ENCODE measurements at places on chromosomes 2 and 18. TPM values are rescaled to one million over a fixed set of nuclear protein-coding genes. Genes with fewer than 3 reads are reported as not detected.
A peak's percentile ranks its signal among the peaks of the same experiment; 100 is the strongest.

Gene TTC21B
- 24.7 TPM for polyA plus RNA-seq

DNA sequence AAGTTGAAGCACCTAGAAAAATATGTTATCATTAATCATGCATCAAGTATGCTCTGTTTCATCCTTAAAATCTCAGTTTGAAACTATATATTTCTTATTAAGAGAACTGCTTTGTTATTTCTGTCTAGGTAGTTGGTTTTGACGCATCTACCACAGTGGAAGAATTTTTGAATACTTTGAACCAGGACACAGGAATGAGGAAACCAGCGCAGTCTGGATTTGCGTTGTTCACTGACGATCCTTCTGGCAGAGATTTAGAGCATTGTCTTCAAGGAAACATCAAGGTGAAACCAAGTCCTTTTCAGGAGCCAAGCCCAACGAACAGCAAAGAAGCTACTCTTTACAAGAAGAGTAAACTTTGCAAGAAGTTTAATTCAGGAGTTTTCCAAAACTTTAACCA lies 30.1 kb upstream of the DYNC2LI1 start:
- H3K36me3 ChIP-seq, result no peaks in the 10 kb centered on the region
- no peaks in the 10 kb centered on the region for H3K27me3 ChIP-seq
- H3K4me3 ChIP-seq, result no peak overlapping the region
- DNase-seq, result no peak
- H3K4me1 ChIP-seq, result no peaks in the 10 kb centered on the region

Gene SERPINB13
- not detected for polyA plus RNA-seq

DNA sequence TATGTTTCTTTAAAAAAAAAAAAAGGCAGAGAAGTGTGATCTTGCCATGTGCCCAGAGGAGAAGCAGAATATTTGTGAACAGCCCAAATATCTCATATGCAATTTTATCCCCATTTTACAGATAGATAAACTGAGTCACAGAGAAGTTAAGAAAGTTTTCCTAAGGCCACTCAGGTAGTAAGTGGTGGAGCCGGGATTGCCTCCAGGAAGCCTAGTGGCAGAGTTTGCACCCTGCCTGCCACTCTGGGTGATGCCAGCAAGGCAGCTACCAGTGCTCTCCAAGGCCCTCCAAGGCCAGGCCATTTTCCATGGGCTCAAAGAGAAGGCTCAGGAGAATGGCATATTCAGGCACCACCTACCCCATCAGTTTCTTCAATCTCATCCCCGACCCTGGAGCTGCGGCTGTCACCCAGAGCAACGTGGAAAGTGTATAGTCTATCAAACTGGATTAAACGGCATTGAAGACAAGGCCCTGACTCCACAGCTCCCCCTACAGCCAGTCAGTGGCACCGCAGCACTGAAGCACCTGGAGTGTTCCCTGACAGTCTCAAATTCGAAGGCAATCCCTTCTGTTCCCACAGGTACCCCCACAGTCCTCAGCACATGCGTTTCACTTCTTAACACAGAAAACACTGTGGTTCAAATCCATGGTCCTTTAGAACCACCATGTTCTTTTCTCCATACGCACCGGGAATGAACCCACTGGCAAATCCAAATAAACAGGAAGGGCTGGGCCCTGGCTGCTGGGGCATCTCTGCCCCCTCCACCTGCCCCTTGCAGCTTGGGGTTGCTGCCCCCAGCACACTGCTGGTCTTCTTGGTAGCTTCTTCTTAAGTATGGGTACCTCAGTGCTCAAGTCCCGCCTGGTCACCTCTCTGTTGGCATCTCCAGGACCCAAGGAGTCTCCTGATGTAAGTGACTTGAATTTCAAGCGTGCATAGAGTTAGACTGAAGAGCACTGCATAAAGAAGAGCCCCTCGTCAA lies 175.3 kb downstream of the INHBB start:
- H3K27ac ChIP-seq, result no peak overlapping the region
- H3K36me3 ChIP-seq, result no peaks in the 10 kb centered on the region
- H3K27me3 ChIP-seq, result peaks cover 3% of the 10 kb centered on the region
- DNase-seq, result no peak

DNA sequence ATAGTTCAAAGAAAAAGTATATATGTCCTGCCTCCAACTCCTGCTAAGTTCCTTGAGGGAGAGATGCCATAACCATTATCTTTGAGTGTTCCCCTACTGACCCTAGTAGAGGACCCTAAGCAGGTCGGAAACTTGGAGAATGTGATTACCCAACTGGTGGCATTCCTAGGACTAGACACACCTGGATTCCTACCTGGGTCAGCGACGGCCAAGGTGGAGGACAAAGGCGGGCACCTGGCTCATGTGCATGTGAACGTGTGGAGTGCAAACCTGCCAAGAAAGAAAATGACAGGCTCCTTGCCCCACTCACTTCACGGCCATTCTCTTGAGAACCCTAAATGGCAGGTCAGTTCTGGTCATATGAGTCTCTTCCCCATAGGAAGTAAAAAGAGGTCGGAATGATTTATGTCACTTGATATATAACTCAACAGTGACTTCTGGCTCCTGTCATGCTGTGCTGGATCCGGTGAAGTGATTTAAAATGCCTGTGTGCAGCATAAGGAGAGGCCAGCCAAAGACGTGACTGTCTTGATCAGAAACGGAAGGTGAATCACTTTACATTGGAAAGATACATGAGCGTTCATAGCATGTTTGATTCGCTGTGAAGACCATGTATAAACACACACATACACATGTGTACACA lies 371.6 kb downstream of the EIPR1 start:
- no peak overlapping the region for H3K4me3 ChIP-seq
- H3K4me1 ChIP-seq, result no peaks in the 10 kb centered on the region
- no peaks in the 10 kb centered on the region for H3K36me3 ChIP-seq
- no peak for DNase-seq
- H3K27me3 ChIP-seq, result no peaks in the 10 kb centered on the region

Gene TSGA10
- 9.9 TPM for polyA plus RNA-seq

DNA sequence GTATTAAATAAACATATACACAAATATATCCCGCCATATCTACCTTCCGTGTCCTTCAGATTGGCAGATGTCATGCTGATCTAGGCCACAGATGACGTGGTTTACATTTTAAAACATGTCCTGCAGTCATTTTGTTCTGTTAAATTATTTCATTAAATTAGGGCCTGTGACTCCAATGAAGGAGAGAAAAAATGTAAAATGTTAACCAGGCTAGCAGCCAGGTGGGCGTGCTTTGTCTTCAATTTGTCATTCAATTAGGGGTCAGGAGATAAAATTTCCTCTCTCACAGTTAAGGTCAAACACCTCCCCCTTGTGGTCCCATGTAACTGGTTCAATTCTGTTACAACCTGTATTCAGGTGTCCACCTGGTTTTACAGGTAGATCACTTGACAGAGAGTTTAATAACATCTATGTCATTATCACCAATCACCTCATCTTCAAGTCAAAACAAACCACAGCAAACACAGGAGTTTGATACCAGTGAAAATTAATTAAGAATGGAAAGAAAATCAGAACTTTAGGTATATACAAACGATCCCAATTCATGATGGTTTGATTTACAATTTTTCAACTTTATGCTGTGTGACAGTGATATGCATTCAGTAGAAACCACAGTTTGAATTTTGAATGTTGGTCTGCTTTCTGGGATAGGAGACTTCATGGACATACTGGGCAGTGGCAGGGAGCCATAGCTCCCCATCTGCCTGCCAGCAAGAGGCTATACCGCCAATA lies 339.4 kb downstream of the CMPK2 start:
- H3K27ac ChIP-seq, result no peak overlapping the region
- no peaks in the 10 kb centered on the region for H3K27me3 ChIP-seq
- H3K4me1 ChIP-seq, result no peaks in the 10 kb centered on the region
- H3K4me3 ChIP-seq, result no peak overlapping the region
- no peak for DNase-seq
- no peaks in the 10 kb centered on the region for H3K36me3 ChIP-seq

DNA sequence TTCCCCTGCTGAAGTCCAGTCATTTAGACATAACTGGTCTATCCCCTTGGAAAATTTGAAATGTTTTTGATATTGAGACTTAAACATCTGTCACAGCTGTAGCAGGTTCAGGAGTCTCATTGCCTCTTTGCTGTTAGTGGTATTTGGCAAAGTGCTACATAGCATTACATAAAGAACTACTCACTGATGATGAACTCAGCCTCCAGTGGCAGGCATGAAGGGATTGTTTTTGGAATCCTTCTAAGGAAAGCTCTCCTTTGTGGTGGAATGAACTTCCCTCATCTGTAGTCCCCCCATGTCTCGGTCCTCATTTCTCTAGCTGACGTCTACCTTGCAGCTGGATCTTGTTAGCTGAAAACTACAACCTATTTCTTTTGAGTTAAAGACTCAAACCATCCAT lies 111.6 kb downstream of the TACR1 start:
- no peak overlapping the region for H3K4me3 ChIP-seq
- DNase-seq, result no peak
- H3K36me3 ChIP-seq, result no peaks in the 10 kb centered on the region
- no peaks in the 10 kb centered on the region for H3K27me3 ChIP-seq

Gene ASTL
- polyA plus RNA-seq, result 0.27 TPM

Gene G6PC2
- 0.09 TPM for polyA plus RNA-seq

DNA sequence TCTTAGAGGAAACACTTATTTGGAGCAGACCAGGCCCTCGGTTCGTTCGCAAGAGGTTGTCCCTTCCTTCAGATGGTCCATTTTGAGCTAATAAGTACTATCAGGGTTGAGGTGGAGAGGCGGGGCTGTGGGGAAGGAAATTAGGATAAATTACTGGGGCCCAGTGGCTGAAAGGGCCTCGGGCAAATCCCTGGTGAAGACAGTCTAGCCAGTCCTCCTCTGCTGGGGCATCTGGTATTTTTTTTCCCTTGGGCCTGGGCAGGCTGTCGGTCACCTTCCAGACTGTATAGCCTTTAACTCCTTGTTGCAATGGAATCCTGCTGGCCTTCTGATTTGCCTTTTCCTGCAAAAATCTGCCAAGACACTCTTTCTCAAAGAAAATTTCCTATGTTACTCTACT lies 1.7 kb upstream of the MYO3B start:
- H3K27me3 ChIP-seq, result no peaks in the 10 kb centered on the region
- H3K4me3 ChIP-seq, result no peak overlapping the region
- no peaks in the 10 kb centered on the region for H3K36me3 ChIP-seq
- DNase-seq, result no peak
- H3K4me1 ChIP-seq, result no peaks in the 10 kb centered on the region

Gene ATP6V1C2
- 3.5 TPM for polyA plus RNA-seq

Gene GREB1
- polyA plus RNA-seq, result 24.3 TPM

GRCh38 chr2:174771631-174772471 lies 7.6 kb upstream of the CHRNA1 start:
- H3K4me3 ChIP-seq, result no peak overlapping the region
- no peaks in the 10 kb centered on the region for H3K27me3 ChIP-seq
- peak; percentile 47 for DNase-seq
- H3K4me1 ChIP-seq, result peaks cover 10% of the 10 kb centered on the region
- H3K36me3 ChIP-seq, result no peaks in the 10 kb centered on the region

GRCh38 chr2:236551471-236552211 lies 18.0 kb upstream of the ACKR3 start:
- H3K36me3 ChIP-seq, result no peaks in the 10 kb centered on the region
- peaks cover 13% of the 10 kb centered on the region for H3K4me1 ChIP-seq
- peak overlapping the region; percentile 36 for H3K27ac ChIP-seq
- no peak for DNase-seq
- H3K27me3 ChIP-seq, result no peaks in the 10 kb centered on the region
- no peak overlapping the region for H3K4me3 ChIP-seq

- DNase-seq, result no peak
- H3K4me3 ChIP-seq, result no peak overlapping the region
- no peaks in the 10 kb centered on the region for H3K36me3 ChIP-seq
- no peaks in the 10 kb centered on the region for H3K27me3 ChIP-seq
- peaks cover 10% of the 10 kb centered on the region for H3K4me1 ChIP-seq
Observed at GRCh38 chr2:232535761-232536530, 3.5 kb upstream of the CHRNG start.

DNA sequence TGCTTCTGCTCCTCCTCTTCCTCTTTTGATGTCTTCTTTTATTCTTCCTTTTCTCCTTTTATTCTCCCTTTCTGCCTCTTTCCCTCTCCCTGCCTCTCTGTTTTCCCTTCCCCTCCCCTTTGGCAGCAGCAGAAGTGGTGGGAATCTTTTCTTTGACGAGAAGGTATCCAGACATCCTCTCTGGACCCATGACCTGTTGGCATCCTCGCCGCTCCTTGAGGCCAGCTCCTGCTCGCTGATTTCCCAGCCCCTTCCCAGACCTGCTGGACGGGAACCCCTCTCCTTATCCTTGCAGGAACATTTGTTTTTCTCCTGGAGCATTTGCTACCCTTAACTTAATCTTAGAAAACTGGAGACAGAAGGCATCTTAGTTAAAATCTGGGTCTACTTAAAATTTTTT lies 130.5 kb downstream of the LPIN1 start:
- H3K27me3 ChIP-seq, result no peaks in the 10 kb centered on the region
- H3K4me3 ChIP-seq, result no peak overlapping the region
- H3K27ac ChIP-seq, result no peak overlapping the region

DNA sequence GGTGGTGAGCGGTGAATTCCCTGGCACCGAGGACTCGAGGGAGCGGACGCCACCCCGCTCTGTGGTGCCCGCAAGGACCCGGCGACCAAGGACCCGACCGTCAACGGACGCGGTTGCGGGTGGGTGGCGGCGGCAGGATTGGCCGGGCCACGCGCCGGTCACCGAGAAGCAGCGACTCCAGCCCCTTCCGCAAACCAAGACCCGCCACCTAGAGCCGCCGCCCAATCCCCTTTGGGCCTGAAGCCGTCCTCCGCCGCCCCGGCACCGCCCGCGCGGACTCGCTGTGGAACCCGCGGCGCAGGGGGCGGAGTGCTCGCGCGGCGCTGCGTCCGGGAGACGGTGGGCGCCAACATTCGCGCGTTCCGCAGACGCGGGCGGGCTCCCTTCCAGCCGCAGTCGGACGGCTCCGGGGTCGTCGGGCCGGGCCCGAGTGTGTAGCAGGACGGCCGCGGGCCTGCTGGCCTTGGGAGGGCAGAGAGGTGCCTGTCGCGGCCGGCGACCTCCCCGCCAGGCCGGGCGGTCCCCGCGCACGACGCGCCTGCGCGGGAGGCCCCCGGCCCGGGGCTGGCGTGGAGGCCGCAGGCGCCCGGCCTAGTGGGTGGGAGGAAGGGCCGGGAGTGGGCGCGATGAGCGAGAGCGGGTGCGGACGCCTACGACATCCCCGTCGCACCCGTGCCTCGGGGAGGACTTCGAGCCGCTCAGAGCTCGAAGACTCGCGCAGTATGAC lies at the start of the genes FAM228B and PFN4:
FAM228B (plus strand) TSS at position 275 of the 727 bp plus-strand sequence. CDS start 893 bp downstream, outside the sequence.
PFN4 (minus strand) TSS at position 140 of the 727 bp plus-strand sequence. CDS start 799 bp downstream, outside the sequence.
- no peaks in the 10 kb centered on the region for H3K36me3 ChIP-seq
- H3K4me1 ChIP-seq, result peaks cover 23% of the 10 kb centered on the region
- peak; percentile 73 for DNase-seq

DNA sequence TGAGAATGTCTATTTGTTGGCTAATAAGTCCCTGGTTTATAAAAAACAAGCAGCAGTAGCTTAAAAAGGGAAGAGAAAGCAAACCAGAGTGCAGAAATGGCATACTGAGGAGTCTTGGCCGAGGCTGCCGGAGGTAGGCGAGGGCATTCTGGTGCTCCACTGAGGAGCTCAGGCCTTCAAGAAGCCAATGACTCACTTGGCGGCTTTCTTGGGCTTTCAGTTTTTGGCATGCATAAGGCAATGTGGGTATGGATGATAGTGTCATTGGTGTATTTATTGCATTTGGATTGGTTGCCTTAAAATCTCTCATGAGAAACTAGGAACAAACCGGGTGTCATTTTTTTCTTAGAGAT lies 119.6 kb upstream of the ARL5A start:
- no peak for DNase-seq
- no peaks in the 10 kb centered on the region for H3K27me3 ChIP-seq
- H3K27ac ChIP-seq, result no peak overlapping the region
- no peak overlapping the region for H3K4me3 ChIP-seq
- H3K36me3 ChIP-seq, result no peaks in the 10 kb centered on the region
- peaks cover 12% of the 10 kb centered on the region for H3K4me1 ChIP-seq

GRCh38 chr2:54579061-54579681 lies 123.0 kb downstream of the SPTBN1 start:
- DNase-seq, result no peak
- H3K4me1 ChIP-seq, result no peaks in the 10 kb centered on the region
- no peak overlapping the region for H3K4me3 ChIP-seq
- no peaks in the 10 kb centered on the region for H3K27me3 ChIP-seq
- H3K36me3 ChIP-seq, result no peaks in the 10 kb centered on the region

Gene KIAA2012
- 4.8 TPM for polyA plus RNA-seq

Gene TEKT4
- polyA plus RNA-seq, result 2.1 TPM

Gene HOXD9
- polyA plus RNA-seq, result 3.0 TPM

Data from spinal cord (tissue), 10 donors.